Fibroblast of skin of back (primary cell): ENCODE measurements at places on chromosomes 7 and 10.

GRCh38 chr7:19522486-19522885 is 186.4 kb downstream of the POLR1F start:
- DNase-seq, result peak; percentile 82

DNA sequence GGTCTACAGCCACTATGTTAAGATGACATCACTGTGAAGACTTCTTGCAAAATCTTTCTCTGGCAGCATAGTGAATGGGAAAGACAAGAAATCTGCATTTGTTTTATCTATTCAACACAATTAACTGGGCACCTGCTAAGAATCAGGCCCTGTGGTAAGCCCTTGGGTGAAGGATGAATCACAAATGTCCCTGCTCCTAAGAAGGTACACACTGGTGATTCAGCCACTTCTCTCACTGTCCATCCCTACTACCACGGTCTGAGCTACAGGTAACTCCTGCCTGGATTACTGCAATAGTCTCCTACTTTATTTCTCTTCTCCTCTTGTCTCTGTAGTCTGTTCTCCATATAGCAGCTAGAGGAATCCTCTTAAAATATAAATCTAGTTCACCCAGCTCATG is 116.1 kb downstream of the HIBADH start:
- DNase-seq, result no peak

- peak; percentile 84 for DNase-seq
These were observed at the start of gene NDUFB2 for GRCh38 chr7:140696680-140697446. Gene NDUFB2 (plus strand): TSS chr7:140696708. CDS start chr7:140696745, 37 bp downstream.

GRCh38 chr10:128421371-128422160 is 295.3 kb upstream of the MKI67 start:
- no peak for DNase-seq

DNA sequence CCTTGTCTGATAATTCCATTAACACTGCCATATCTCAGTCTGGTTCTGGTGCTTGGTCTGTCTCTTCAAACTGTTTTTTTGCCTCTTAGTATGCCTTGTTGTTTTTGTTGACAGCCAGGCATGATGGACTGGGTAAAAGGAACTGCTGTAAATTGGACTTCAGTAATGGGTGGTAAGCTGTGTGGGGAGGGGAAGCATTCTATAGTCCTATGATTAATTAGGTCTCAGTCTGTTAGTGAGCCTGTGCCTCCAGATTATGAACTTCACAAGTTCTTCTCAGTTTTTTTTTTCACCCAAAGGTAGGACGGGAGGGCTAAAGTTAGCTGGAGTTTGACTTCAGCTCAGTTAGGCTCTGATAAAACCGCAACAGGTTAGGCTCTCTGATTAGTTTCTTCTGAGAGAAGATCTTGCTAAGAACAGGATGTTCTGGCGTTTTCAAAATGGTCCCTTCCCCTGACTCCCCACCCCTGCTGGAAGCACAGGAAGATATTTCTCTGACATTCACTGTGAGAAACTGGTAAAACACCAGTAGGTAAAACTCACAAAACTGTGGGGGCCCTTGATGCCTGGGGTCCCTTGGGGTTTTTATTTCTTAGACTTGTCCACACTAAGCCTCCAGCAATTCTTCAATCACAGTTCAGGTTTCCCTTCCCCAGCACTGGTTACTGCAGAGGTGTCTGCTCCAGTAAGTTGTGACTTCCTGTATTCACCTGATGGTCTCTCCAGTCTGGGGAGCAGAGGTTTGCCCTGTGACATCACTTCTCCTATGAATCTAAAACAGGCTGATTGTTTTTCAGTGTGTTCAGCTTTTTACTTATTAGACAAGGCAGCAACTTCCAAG is 43.3 kb upstream of the CCDC71L start:
- no peak for DNase-seq

DNA sequence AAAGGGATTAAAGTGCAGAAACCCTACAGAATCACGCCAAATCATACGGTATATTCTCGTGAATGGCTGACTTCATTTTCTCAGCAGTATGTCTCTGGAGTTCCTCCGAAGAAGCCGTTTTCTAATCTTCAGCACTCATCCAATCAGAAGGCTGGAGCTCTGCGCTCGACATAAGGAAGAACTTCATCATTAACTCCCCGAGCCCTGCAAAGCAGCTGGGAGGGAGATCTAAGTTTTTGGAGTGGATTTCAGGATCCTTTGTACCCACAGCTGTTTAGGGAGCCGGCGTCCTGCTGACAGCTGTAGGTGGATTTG is 40.7 kb upstream of the SDK1 start:
- peak; percentile 50 for DNase-seq

DNA sequence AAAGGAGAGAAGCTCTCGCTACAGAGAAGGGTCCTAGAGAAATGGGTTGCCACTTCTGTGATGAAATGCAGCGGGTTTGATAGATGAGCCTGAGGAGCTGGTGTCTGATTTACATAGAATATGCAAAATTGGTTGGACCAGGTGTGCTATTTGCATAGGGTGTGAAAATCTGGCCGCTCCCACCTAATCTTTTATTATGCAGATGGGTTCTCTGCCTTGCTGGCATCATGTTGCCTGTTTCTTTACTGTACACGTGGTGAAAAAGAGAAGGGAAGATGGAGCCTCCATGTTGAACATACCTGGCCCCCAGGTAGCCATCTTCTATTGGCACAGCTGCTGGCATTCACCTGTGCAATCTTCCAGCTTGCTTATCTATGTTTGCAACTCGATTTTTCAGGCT is 212.2 kb downstream of the ANKRD7 start:
- DNase-seq, result no peak

DNA sequence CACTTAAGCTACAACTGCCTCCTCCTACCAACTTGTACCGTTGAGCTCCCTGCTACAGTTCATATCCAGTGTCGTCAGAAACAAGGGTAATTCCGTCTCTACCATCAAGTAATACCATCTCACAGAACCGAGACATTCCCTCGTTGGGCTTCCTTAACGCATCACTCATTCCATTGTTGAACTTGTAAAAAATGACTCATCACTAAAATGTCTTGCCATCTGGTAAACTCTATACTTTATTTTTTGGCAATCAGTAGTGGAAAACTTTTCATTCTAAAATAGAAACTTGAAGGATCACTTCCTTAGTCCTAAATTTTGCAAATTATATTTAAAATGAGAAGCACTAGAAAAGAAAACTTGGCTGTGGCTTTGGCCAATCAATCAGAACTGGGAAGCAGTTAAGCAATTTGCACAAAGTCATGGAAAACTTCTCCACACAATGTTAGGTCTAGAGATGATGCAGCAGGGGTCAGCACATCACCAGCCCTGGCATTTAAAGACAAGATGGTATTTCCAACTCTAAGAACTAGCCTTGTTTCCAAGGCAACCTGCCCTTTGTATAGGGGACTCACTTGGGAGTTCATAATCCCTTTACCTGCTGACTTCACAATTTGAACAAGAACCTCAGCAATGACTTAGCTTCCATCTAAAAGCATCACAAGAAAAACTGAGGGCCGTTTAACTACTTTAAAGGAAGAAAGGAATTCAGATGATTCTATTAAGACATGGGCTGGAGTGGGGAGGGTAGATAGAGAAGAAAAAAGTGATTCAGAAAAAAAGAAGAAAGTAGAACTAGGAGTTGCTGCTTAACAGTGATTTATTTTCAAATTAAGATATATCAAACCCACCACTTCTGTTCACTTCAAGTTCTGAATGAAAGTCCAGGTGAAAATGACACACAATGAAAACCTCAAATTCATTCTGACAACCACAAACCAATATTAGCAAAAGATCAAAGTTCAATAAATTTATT is 288.1 kb downstream of the PARD3 start:
- peak; percentile 90 for DNase-seq

DNA sequence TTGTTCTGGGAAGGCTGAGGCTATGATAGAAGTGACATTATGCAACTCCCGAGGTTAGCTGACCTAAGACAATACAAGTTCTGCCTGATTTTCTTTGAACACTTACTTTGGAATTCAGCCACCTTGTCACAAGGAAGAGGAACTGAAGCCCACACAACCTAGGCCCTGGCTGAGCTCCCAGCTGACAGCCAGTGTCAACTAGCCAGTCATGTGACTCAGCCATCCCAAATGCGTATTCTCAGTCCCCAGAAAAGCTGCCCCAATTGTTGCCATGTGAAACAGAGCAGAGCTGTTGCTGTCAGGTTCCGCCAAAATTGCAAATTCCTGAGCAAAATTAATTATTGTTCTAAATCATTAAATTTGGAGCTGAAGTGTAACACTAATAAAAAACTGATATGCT is 1010.0 kb downstream of the XPNPEP1 start:
- no peak for DNase-seq
